T-cell (primary cell): ENCODE measurements at places on chromosomes 3 and 15.

- no peak for DNase-seq
These were observed 7.0 kb downstream of the ADIPOQ start for GRCh38 chr3:186849374-186849975.

DNA sequence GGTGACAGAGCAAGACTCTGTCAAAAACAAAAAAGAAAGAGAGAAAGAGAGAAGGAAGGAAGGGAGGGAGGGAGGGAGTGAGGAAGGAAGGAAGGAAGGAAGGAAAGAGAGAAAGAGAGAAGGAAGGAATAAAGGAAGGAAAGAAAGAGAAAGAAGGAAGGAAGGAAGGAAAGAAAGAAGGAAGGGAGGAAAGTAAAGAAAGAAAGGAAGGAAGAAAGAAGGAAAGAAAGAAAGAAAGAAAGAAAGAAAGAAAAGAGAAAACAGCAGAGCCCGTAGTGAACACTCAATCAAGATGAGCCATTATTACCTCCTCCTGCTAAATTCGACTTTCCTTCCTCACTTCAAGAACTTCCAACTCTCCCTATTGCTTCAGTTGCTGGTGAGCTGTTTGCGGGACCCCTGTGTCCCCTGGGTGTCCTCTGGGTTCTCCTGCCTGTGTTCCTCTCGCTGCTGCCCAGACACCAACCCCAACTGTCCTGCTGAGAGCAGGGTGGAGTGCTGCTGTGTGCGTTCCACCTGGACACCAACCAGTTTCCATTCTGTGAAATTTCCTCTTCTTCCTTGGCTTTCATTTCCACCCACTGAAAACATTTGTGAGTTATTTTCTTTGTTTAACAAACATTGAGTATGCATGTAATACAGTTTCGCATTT lies 266.4 kb downstream of the FAM43A start:
- no peak for DNase-seq

- DNase-seq = no peak
These were observed 153.8 kb upstream of the CTNNB1 start for GRCh38 chr3:41045491-41045890.

DNA sequence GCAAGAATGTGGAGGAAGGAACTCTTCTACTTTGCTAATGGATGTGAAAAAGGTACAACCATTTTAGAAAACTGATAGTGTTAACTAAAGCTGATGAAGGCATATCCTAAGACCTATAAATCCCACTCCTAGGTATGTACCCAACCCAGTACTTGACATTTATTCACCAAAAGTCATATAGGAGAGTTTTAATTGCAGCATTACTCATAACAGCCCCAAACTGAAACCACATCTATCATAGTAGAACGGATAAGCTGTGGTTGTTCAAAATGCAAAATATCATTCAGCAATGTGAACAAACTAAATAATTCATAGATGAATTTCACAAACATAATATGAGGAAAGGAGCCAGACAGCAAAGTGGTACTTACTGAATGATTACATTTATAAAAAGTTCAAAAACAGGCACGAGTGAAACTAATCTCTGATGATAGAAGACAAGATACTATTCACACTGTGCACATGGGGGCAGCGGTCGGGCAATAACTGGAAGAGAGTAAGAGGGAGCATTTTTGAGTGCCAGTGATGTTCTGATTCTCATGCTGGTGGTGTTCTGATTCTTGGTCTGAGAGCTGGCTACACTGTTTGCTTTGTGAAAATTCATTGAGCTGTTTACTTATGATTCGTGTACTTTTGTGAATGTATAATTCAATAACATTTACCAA lies 34.3 kb downstream of the GOLIM4 start:
- DNase-seq = no peak

DNA sequence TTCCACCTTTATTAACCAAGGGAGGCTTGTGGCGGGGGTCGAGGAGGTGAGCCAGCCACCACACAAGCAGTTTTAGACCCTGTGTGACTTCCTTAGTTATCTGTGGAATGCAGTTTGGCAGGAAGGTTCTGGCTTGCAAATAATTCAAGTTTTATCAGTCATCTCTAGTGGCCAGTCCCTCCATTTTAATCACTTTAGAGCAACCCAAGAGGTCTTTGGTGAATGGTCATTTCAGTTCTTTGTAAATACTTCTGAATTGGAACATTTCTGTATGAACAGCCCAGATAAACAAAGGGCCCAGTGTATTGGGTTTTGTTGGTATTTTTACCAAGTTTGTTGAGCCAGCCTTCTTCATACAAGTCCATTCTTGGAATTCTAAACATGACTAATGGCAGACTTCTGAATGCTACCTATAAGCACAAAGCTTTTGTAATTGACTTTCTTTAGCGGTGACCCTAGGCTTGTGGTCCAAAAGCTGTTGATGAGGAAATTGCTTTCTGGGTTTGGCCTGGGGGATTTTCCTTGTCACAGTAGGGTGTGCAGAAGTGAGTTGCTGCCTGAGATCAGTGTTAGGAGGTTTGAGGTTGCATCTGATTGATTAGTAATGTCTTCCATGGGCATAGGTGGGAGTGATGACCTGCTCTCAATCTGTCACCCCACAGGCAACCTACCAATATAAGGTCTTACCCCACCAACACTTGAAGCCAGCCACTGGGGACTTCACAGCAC lies 193.3 kb upstream of the TOPAZ1 start:
- DNase-seq = no peak

GRCh38 chr15:51075364-51075763 lies 19.3 kb downstream of the TNFAIP8L3 start:
- no peak for DNase-seq

DNA sequence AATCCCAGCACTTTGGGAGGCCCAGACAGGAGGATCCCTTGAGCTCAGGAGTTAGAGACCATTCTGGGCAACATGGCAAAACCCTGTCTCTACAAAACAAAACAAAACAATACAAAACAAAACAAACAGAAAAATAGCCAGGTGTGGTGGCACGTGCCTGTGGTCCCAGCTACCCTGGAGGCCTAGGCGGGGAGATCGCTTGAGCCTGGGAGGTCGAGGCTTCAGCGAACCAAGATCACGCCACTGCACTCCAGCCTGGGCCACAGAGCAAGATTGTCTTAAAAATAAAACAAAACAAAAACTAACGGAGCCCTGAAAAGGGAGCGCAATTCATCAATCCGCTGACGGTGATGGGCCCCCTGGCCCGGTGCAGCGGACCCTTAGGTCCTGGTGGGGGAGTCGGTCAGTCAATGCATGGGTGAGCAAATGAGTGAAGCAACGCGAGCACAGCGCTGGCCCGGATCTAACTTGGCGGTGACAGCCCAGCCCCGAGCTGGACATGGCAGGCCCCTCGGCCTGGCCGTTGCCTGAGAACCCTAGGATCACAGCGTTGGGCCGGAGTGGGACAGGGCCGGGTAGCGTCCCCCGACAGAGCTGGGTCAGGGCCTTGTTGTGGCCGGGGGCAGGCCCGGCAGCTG lies 52.4 kb upstream of the BLM start:
- DNase-seq = no peak

DNA sequence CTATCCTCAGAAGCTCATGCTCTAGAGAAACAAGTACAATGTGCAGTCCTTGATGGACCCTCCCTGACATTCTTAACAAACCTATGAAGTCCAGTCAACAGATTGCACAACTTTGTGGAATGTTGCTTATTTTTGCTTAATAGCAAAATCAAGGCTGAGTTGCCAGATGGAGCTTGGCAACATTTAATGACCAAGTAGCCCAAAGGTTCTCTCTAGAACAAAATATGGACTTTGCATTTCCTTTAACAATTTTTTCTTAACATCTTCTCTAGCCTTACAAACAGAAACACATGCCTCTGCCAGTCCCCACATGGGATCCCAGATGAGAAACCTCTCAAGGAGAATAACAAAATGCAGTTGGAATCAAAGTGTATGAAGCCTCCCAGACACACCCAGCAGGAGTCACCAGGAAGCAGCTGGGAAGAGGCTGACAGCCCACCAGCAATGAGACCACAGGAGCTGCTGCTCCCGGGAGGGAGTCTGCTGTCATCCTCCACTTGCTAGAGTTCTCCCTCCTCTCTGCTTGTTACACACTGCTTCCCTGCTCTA lies 422.5 kb upstream of the CDIN1 start:
- DNase-seq = no peak

- no peak for DNase-seq
These were observed 149.5 kb downstream of the DNAJB8 start for GRCh38 chr3:128317101-128317697.

DNA sequence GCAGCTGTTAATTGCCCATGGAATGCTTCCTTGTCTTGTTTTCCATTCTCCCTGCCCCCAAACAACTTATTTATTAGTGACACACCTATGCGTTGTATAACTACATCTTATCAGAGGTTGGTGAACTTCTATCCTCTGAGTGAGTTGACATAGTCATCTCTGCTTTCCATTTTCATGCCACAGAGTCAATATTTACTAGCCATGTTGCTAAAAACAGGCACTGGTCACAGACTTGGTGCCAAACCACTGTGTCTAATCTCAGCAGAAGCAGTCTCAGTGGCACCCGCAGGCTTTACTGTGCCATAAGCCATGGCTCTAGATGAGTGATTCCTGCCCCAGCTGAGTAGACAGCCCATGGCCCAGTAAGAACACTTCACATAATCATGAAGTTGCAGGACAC lies 26.5 kb downstream of the DAPK2 start:
- no peak for DNase-seq

GRCh38 chr3:14766428-14767244 lies 52.1 kb upstream of the FGD5 start:
- no peak for DNase-seq

DNA sequence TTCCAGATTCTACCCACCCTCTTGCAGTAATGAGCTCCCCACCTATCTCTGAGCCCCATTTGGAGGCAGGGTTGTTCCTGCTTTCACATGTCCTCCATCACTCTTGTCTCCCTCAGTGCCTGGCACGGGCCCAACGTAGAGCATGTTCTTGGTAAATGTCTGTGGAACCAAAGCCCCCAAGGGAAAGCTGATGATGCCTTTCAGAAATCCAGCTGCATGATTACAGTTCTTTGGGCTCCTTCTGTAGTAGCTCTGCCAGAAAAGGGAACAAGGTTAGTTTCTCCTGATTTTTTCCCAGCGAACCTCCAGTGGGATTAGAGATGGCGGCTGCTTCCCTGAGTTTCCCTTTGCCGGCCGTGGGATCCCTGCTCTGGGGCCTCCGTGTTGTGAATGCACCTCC lies 39.3 kb downstream of the CGNL1 start:
- DNase-seq = no peak

DNA sequence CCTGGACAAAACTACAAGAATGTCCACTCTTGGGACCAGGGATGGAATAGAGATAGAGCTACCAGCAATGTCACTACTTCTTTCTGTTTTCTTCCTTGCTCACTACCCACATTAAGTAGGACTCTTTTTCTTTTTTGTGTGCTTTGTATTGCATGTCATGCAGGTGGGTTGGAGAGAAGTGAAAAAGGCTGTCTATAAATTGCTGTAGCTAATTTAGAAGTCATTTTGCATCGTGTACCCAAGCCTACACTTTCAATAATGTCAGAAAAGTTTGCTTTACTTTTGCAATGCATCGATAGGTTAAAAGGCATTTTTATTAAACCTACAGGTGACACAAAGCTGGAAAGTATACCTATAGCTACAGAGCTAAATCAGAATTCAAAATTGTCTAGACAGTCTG lies 58.9 kb downstream of the GTF2E1 start:
- no peak for DNase-seq

DNA sequence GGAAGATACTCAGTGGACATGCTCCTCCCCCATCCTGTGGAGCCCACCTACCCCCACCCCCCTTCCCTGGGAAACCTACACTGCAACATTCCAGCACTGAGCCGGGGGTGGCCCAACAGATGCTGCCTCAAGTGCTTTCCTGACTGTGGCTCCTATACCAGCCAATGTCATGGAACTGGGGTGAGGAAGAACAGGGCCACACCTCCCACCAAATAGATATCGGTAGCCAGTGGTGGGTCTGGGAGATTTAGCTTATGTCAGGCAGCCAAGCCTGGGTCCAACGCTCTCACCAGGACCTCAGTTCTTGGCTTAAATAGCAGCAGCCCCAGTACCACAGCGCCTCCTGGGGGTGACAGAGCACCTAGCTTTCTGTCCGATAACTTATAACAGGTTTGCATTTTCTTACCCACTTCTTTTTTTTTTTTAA lies 30.3 kb downstream of the CDC25A start:
- DNase-seq = peak; percentile 24

- no peak for DNase-seq
These were observed 201.8 kb downstream of the CNTN6 start for GRCh38 chr3:1294586-1294985.

GRCh38 chr15:88089024-88089620 lies 167.4 kb downstream of the NTRK3 start:
- DNase-seq = no peak

DNA sequence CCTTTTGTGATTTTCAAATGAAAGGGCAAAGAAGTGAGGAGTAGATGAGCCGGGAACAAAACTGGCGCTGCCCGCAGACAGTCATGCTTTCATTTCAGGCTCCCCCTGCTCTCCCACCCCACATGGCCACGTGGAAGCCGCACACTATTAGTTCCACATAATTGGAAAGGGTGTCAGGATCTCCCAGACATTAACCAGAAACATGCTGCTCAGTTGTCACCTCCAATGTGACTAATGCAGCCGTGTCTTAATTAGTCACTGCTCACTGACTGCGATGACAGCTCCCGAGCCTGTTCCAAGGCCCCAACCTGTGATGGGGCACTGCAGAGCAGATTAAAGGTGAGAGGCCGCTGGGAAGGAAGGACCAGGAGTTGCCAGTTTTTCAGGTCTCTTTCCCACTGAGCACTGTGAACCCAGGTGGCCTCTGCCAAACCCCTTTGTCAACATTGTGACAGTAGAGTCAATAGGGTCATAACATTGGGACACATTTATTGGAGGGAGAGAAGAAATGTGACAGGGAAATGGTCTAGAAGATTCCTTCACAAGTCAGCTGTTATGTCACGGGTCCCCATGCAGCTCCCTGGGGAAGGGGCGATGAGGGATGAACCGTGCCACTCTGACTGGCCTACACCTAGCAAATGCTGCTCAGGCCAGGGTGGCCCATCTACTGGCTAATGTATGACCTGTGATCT lies 38.6 kb upstream of the SFMBT1 start:
- no peak for DNase-seq

DNA sequence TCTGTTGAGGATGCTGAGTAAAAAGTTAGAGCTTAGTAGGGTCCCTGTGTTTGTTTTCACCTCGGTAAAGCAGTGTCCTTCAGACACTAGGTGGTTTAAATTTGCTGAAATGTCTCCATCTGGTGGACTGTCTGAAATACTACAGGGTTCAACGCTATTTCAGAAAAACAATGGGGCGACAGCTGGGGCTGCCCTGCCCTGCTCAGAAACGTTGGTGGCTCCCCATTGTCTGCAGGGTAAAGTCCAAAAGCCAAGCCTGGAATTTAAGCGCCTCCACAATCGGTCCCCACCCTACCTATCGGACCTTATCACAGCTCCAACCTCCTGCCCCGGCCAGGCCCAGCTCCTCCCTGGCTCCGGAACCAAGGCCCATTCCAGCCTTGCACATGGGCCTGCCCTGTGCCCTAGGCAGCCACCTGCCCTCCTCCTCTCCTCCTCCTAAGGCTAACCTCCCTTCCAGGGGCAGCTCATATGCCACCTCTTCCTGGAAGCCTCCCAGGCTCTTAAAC lies 4.3 kb upstream of the TSEN2 start:
- no peak for DNase-seq

DNA sequence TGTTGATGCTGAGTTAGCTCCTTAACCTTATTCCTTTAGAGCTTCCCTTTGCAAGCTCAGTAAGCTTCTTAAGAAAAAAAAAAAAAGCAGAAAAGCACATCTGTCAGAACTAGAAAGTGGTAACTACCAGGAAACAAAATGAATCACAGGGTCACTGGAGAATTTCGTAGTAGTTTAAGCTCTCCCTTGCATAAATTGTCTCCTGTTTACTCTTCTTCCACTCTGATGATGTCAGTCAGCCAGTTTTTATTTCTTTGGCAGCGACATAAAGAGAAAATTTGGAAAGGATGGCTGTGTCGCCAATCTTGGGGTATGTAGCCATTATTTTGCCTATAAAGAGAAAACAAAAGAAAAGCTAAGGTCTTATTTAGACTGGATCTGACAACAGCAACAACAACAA lies 3.2 kb upstream of the GABRR3 start:
- no peak for DNase-seq
